ENCODE measurements at places on chromosomes 7 and 10.

- DNase-seq, result no peak
Observed at GRCh38 chr10:76736815-76737618, 900.6 kb downstream of the KCNMA1 start.

GRCh38 chr7:13028036-13028824, 340.8 kb downstream of the ARL4A start:
- DNase-seq, result no peak

GRCh38 chr7:57328963-57329362, 121.0 kb upstream of the ZNF716 start:
- DNase-seq, result no peak

DNA sequence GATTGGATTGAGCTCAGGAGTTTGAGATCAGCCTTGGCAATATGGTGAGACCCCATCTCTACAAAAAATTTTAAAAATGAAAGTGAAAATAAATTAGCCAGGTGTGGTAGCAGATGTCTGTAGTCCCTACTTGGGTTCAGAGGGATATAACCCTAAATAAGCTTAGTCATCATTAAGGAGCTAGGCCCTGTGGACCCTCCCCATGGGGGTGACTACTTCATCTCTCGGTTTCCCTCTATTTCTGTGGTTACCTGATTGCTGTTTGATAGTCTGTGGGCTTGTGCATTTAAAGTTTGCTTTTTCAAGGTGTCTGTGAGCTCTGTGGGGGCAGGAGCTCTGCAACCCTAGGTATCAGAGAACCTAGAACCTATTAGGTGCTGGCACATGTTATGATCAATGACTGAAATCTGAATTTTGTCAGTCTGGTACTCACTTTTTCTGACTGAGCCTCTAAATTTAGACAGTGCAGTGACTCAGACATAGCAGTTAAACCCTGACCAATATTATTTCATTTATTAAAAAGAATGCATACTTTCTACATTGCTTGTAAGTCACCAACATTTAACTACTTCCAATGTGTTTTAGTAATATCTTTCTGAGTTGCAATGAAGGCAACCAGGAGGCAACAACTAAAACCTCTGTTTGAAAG, 8.1 kb upstream of the CUZD1 start:
- no peak for DNase-seq

DNA sequence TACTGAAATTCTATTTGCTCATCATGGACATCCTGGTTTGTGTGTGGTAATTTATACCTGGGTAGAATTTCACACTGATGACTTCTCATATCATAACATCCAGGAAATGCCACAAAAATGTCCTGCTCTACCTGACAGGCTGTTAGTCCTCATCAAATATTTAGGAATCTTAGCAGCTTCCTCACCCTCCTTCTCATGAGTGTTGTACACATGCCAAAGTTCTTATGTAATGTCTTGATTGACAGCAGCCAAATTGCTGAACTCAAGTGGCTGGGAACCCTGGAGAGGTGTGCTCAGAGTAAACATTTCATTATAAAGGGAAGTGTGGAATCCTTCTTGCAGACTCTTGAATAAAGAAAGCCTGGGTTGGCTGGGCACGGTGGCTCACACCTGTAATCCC, 8.9 kb downstream of the EEPD1 start:
- DNase-seq, result peak; percentile 51

DNA sequence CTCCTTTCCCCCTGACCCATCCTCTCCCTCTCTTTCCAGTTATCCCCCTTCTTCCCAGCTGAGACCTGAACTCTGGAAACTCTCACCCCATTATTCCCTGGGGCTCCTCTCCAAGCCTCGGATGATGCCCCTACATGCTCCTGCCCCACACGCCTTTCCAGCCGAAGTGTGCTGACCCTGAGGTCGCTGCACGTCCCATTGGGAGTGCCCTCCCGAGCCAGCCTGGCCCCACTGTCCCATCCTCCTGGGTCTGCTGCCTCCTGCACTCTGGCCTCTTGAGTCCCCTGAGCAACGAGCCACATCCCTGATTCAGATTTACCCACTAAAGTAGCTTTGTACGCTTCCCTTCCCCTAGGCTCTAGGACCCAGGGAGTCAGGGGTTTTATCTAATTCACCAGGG, 87.4 kb downstream of the TCERG1L start:
- DNase-seq, result no peak

GRCh38 chr7:29332875-29333855, 138.6 kb downstream of the CHN2 start:
- DNase-seq, result no peak

- no peak for DNase-seq
Observed at GRCh38 chr10:22341190-22341925, 3.9 kb upstream of the SPAG6 start.

- DNase-seq, result no peak
Observed at GRCh38 chr7:108434010-108434409, 22.2 kb downstream of the NRCAM start.

GRCh38 chr7:28329661-28330363, 82.5 kb upstream of the CREB5 start:
- no peak for DNase-seq

- no peak for DNase-seq
Observed at GRCh38 chr10:53601260-53601875, 828.8 kb upstream of the MBL2 start.

GRCh38 chr7:106083717-106084116, 28.4 kb downstream of the SYPL1 start:
- DNase-seq, result no peak
